ENCODE measurements at places on chromosomes 6 and 20. TPM values are rescaled to one million over a fixed set of nuclear protein-coding genes. Genes with fewer than 3 reads are reported as not detected.

DNA sequence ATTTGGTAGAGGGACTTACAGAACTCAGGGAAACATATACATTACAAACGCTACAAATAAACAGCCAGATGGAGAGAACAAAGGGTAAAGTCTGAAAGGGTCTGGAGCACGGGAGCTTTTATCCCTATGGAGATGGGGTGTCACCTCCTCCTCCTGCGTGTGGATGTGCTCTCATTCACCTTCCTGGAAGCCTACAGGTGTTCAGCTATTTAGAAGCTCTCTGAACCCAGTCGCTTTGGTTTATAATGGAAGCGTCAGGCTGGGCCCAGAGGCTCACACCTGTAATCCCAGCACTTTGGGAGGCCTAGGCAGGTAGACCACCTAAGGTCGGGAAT is 17.7 kb upstream of the ITCH start:
- no peak for DNase-seq

The NFATC2 gene
- 1.5 TPM for polyA plus RNA-seq

The CST1 gene
- polyA plus RNA-seq, result 0.34 TPM

The RIMS4 gene
- polyA plus RNA-seq, result 0.07 TPM

Measured in pancreas (tissue), 10 donors.